ENCODE measurements at places on chromosomes 5 and 9.

DNA sequence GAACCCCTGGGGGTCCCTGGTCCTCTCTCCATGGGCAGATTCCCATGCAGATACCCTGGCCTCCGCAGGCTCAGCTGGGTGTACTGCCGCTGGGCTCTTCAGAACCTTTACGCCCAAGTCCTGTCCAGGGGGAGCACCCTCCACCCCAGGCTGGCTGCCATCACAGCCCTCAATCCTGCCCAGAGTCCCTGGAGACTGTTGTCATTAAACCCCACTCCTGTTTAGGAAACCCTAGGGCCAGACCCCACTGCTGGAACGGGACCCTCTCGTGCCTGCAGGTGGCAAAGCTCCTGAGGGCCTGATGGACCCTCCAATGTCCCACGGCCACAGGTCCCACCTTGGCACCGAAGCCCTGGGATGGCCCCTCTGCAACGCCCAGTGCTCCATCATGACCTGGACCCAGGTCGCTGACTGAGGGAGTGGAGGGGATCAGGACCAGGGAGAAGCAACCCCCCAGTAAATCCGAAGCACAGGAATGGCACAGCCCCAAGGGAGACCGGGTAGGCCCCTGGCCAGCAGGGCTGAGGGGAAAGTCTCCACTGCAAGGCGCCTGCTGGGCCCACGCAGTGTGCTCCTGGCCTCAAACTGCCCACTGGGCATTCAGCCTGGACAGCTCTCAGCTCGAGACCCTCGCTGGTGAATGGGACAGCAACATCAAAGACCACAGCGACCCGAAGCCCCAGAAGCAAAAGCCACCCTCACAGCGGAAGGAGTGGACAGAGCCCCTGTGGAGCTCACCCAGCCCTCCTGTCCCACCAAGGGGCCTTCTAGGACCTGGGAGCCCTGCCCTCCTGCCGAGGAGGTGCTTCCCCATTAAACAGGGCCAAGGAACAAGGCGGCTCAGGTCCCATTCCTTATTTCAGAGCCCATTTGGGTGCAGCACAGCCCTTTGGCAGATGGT is 8.3 kb downstream of the ZDHHC11B start:
- no peak for DNase-seq

- no peak for DNase-seq
These were observed 319.7 kb downstream of the GLIS3 start for GRCh38 chr9:3980212-3980611.

DNA sequence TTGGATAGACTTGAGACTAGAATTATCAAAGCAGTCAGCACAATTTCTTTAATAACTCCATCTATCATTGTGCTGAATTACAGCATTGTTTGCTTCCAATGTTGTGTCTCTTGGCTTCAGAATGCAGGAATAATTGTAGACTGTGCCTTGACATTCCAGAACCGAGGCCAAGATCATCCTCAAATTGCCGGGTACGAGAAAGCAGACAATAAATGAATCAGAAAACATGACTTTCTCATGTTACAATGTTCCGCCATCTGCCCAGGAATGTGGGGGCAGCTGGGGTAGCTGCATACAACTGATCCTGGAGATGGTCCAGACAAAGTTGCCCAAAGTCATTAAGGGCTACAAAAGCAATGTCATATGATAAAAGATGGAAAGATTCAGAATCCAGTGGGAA is 206.2 kb upstream of the SGCD start:
- peak; percentile 49 for DNase-seq

DNA sequence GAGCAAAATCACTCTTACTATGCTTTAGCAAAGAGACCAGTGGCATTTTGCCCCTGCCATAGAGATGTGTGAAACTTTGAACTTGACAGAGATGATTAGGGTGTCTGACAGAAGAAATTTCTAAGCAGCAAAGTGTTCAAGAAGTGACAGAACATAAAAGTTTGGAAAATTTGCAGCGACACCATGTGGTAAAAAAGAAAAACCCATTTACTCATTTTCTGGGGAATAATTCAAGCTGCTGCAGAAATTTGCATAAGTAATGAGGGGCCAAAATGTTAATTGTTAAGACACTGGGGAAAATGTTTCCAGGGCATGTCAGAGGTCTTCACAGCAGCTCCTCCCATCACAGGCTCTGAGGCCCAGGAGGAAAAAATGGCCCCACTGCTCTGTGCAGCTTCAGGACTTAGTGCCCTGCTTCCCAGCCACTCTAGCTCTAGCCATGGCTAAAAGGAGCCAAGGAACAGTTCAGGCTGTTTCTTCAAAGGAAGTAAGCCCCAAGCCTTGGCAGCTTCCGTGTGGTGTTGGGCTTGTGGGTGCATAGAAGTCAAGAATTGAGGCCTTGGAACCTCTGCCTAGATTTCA is 6.1 kb upstream of the AP3B1 start:
- DNase-seq = peak; percentile 24

GRCh38 chr5:172137046-172137445 is 51.0 kb downstream of the STK10 start:
- DNase-seq = no peak

DNA sequence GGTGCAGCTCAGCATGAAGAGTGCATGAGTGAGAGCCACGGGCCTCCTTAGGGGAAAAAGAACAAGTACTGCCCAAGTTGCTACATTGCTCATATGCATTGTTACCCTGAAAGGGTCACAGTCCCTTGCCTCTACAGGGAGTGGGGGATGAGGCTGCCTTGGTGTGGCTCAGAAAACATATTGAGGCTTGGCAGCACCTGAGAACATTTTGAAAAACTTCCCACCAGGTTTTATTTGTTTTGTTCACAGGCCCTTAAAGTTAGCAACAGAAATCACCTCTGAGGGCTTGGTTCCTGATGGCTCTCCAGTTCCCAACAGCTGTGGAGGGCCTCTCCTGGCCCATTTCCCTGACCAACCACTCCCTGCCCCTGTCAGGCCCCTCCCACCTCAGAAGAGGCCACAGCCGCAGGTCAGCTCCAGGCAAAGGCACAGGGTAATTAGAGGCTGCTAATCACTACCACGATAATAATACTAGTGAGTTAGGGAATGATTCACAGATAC is 90.7 kb upstream of the ADRA1B start:
- DNase-seq = no peak

- no peak for DNase-seq
These were observed 930 bp downstream of the PRLR start for GRCh38 chr5:35229076-35230037.

DNA sequence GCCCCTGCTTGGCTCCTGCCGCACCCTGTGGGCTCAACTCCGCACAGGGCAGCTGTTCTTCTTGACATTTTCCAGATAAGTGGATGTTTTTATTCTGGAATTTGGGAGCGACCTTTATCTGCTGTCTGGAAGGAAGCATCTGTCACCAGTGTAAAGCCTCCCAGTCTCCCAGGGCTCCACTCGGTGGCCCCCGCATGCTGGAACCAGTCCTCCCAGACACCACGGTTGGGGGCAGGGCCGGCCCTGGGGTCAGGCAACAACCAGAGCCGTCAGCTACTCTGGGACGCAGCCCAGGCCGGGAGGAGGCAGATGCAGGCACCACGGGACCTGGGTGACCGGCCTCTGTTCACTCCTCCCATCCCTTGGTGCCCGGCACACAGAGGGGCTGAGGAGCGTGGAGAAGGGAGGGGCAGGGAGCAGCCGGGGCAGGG is 92.8 kb upstream of the ADAMTS2 start:
- DNase-seq = no peak

DNA sequence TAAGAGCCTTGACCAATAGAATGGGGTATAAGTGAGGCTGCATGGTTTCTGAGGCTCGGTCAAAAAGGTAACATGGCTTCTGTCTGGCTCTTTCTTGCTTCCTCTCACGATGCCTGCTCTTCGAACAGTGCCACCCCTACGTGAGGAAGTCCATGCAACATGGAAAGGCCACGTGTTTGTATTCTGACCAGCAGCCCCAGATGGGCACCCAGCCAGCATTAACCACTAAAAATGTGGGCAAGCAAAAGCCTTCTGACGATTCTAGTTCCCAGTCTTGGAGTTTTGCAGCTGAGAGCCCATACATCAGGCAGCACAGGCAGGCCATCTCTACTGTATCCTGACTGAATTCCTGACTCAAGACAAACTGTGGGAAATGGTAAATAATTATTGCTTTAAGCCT is 24.2 kb upstream of the NREP start:
- DNase-seq = peak; percentile 74

DNA sequence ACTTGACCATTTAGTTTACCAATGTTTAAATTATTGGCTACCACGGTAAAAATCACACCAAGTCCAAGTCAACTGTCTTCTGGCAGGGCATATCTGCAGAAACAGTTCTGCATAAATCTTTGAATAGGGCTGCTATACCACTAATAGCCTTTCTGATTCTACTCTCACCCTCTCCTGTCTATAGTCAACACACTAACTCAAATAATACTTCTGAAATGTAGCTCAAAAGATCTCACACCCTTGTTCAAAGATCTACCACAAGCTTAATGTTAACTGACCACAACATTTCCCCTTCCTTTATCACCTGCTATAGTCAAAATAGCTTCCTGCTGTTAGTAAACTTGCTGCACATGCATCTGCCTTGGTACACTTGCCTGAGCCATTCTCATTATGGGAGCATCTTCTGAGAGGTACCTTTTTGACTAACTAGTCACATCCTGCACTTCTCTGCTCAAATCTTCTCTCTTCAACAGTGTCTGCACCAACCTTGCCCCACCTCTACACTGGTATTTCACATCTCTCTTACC is 319.4 kb downstream of the CDH10 start:
- DNase-seq = no peak

- DNase-seq = no peak
These were observed 106.9 kb upstream of the ST8SIA4 start for GRCh38 chr5:101009758-101010519.

GRCh38 chr5:20020247-20020646 is 32.2 kb upstream of the CDH18 start:
- DNase-seq = no peak

Measured in fibroblast of skin of back (primary cell).